ENCODE measurements at places on chromosomes 3 and 15.

DNA sequence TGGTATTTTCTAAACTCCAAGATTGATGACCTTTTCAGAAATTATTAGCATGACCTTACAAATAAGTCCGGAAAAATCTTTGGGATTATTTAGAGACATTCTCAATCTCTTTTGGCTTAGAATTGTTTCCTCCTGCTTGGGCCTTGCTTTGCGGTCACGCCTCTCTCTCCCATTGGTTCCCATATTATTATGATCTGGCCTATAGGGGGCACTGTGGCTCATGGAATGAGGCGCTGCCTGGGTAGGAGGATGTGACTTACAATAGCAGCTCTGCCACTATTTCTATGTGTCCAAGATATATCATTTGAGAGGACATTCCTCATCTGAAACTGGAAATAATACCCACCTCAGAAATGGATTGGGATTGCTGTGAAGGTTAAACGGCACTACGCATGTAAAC is 464.9 kb downstream of the MFSD1 start:
- no peak for DNase-seq

DNA sequence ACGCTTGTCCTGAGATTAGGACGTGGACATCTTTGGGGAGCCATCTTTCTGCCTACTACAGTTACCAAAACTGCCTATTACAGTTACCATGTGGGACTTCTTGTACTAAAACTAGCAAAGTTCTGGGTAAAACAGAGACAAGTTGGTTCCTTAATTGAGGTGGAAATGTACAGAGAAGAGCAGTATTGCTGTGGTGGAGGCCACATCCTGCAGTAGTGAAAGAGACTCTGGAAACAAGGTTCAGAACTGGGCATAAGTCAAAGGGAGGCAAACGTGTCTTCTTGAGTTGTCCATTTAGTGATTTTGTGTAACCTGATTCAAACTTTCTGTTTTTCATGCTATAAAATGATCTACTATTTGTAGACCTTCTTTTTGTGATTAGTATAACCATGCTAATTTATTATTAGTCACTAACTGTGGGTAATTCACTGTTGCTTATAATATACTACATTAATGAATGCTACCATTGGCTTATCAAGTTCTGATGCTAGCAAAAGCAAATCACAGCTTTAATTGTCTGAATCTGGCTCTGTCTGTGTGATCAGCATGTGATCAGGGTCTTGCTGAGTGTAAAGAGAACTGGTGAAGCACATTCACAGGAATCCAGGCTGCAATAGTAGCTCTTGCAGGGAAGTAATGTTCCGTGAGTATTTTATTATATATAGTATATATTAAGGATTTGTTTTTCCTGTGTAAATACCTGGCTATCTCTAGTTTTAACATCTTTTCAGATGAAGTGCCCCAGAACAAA is 207.9 kb upstream of the GAP43 start:
- DNase-seq, result no peak

DNA sequence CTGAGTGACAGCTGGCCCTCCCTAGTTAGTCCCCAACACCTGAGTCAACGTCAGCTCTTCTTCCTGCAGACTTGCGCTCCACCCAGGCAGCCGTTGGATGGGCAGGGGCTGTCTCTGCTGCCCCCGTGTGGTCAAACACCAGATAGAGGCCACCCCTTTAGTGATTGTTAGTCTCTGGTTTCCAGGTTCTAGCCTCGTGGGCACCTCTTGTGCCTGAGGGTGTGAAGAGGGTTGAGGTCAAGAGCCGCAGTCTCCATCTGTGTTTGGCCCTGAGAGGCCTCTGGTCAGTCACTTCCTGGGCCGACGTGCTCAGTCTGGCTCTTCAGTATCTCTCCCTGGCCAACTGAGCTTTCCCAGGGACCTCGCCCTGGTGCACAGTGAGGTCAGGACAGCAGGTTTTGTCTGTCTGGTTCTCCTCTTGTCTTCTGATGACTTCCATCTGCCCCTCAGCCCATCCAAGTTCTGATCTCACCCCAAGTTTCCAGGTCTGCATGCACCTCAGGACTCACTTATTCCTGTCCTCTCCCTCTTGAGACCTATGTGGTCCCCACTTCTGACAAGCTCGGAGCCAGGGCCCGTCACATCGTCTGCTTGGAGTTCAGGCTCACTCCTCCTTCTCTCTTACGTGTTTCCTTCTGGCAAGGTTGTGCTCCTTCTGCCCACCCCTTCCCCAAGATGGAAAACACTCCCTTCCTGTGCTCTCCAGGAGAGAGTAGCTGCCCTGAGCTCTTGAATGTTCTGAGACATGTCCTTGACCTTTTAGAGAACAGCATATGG is 20.9 kb downstream of the CD276 start:
- peak; percentile 52 for DNase-seq

DNA sequence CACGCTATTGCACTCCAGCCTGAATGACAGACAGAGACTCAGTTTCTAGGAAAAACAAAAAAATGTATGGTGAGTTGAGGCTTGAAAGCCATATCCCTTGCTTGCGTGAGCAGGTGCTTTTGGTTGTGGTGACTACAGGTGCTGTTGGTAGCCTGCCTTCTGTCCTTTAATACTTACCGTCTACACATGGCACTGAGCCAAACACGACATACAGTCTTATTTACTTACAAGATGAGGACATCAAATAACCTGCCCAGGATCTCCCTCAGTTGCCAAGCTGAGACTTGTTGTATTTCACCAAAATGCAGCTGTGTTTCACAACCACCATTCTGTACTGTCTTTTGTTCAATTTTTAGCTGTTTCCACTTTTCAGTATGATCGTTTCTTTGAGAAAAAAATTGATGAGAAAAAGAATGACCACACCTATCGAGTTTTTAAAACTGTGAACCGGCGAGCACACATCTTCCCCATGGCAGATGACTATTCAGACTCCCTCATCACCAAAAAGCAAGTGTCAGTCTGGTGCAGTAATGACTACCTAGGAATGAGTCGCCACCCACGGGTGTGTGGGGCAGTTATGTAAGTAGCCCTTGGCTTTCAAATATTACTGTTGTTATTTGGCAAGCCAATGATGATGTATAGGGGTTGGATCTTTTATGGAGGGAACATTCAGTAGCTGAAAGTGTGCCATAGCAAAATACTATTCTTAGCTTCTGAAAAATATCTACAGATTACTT is 6.5 kb downstream of the ALAS1 start:
- DNase-seq, result no peak

DNA sequence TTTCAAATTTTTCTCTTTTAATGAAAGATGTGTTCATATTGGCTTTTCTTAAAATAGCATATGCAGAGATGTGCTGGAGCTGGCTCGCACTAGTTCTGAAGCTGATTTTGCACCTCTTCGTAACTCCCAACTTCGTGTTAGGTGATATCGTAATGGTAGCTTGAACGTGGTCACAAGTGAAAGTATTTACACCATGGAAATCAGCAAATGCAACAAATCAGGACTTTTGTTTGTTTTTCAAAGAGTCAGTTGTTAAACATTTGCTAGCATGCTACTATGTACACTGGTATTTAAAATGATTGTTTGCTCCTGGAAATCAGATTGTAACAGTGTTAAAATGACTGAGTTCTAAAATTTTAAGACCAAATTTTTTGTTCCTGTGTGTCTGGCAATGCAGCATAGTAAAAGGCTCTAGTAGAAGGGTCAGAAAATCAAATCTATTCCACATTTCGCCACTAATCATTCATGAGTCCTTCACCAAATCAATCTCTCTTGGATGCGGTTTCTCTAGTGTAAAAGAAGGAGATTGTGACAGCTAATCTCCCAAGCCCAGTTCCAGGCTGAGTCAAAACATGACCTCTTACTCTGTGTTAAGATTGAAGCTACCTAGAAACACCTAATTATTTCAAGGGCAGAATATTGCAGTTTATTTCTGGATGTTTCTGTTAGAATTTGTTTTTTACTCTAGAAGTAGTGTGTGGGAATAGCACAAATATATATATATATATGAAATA is 34.3 kb upstream of the CMC1 start:
- DNase-seq, result no peak

DNA sequence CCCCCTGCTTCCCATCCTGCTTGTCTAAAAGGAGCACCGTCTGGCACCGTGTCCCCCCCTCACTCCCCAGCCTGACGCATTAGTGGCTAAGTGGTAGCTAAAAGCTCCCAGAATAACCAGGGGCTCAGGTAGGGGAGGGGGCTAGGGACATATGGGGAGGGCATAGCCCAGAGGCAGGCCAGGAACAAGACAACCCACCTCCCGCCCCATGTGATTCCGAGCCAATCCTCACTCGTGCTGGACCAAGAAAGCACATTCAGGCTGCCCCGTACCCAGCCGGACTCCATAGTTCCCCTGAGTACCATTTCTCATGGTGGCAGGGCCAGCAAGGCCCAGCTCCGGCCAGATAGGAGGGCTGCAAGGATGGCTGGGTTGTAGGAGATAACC is 11.5 kb downstream of the SEMA7A start:
- no peak for DNase-seq

DNA sequence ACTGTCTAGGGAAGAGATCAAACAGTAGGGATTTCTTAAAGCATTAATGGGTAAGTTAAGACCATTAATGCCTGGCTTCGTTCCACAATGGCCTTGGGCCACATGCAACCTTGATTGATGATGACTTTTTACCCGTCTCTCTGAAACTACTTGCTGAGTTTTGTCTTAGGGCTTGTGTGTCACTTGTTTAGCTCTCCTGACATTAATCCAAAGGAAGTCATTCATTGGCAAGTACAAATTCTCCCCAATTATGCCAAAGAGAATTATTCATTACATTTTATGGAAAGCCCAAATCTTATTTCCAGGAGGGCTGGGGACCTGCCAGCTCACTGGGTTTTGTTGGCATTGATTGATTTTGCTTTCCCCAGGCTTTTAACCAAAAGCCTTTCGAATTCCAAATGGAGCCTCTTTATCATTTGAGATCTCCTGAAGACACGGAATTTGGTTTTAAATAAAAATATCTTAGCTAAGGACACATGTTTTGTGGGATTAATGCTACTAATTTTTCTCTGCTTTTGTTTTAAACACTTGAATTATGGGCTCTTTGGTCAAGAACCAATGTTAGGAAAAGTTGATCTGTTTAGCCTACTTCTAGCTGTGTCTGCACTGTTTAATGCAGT is 40.7 kb downstream of the SERPINI1 start:
- DNase-seq, result no peak

GRCh38 chr15:28955993-28956421 is 70.2 kb downstream of the APBA2 start:
- no peak for DNase-seq
